MCF 10A (cell line): ENCODE measurements at places on chromosomes 3 and 15. TPM values are rescaled to one million over a fixed set of nuclear protein-coding genes. Genes with fewer than 3 reads are reported as not detected.
A peak's percentile ranks its signal among the peaks of the same experiment; 100 is the strongest.

DNA sequence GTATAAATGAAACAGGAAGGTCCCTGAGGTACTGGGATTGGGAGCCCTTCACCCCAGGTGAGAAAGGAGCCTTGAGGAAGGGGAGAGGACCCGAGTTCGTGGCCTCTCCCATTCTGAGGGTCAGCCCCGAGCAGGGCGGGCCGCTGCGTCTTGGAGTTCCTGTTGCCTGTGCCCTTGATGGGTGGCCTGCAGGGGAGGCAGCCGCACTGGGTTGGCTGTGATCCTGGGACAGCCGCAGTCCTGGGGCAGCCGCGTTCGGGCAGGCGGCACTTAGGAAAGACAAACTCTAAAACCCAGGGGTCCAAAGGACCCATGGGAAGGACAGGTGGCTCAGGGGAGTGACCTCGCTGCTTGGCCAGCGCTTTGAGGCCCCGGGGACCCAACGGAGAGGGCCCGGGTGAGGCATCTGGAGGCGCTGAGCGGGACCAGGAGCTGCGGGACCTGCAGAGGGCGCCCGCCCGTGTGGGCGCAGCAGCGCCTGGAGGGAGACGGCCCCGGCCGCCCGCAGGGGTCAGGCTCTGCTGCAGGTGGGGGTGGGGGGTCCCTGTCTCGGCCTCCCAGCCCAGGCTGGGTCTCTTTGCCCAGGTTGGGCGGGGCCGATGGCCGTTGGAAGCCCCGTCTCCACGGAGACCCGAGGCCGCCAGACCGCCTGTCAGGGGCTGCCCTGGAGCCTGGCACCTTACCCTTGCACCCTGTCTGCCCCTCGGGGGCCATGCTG, 65.1 kb downstream of the HMCES start:
- no peak overlapping the region for H3K27ac ChIP-seq
- no peak overlapping the region for H3K4me3 ChIP-seq
- H3K4me1 ChIP-seq, result no peaks in the 10 kb centered on the region
- H3K27me3 ChIP-seq, result peaks cover 12% of the 10 kb centered on the region
- H3K36me3 ChIP-seq, result no peaks in the 10 kb centered on the region

DNA sequence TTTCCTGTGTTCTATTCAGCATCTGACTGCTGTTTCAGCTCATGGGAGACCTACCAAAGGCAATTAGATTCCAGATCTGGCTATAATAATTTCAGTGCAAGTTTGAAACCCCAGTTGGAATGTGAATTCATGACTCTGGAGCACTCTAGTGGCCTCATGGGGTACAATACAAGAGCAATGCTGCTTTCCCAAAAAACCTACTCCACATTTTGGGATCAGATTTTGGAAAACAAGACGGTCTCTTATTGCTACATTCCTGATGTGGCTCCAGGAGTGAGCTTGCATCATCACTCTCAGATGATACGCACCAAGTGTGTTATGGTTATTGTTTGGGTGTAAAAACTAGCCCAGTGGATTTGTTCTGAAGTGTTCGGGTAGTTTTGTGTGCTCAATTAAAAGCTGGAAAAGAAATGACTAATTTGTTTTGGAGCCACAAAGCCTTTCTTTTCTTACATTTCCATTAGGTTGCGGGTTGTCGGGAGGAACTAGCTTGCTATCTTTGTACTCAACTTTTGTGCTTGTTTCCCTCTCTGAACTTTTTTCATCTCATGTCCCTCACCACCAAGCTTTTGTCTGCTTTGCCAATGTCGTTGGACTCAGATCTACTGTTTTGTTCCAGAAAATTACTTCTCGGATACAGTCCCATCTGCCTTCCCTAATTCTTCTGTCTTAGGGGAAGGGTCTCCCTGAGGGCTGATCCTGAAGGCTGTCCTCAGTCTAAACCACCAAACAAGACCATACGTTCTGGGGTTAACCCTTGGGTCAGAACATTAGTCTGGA, 272.1 kb downstream of the BBX start:
- H3K27ac ChIP-seq, result no peak overlapping the region
- peak; percentile 25 for DNase-seq
- no peaks in the 10 kb centered on the region for H3K27me3 ChIP-seq
- no peak overlapping the region for H3K4me3 ChIP-seq
- no peaks in the 10 kb centered on the region for H3K4me1 ChIP-seq

DNA sequence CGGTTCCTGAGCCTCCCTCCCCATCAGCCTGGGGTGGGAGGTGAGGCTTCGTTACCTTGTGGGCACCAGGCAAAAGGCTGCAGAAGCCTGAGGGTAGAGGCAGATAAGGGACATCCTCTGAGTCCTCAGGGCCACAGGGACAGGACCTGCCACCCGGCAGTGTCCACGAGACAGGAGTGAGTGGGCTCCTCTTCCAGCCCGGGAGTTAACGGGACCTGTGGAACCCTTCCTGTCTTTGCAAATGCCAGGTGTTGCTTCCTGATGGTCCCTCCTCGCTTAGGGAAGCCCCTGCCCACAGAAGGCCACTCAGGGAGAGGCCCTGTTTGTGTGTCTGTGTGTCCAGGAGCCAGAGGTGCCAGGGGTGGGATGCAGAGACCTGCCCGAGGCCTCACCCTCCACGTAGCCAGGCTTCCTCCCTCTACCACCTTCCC, 111.1 kb upstream of the ALDH1A3 start:
- no peak overlapping the region for H3K27ac ChIP-seq
- H3K4me3 ChIP-seq, result no peak overlapping the region
- no peaks in the 10 kb centered on the region for H3K36me3 ChIP-seq
- H3K4me1 ChIP-seq, result no peaks in the 10 kb centered on the region
- H3K27me3 ChIP-seq, result no peaks in the 10 kb centered on the region

DNA sequence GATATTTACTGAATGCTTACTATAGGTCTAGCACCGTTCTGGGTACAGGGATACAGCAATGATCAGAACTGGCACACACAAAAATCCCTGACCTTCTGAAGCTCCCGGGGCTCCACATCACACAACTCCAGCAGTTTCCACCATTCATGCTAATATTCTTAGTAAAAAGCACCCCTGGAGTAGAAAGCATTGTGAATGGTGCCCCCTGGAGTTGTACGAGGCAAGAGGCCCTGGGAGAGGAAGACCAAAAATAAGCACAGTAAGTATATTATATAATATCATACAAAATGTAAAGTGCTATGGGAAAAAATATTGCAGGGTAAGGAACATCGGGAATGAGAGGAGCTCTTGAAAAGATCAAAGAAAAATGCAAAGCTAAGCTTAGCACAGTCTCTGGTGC, 790 bp upstream of the SRGAP3 start:
- H3K27ac ChIP-seq, result no peak overlapping the region
- H3K4me3 ChIP-seq, result no peak overlapping the region
- H3K36me3 ChIP-seq, result peaks cover under 1% of the 10 kb centered on the region
- peaks cover 10% of the 10 kb centered on the region for H3K27me3 ChIP-seq
- DNase-seq, result peak; percentile 45

DNA sequence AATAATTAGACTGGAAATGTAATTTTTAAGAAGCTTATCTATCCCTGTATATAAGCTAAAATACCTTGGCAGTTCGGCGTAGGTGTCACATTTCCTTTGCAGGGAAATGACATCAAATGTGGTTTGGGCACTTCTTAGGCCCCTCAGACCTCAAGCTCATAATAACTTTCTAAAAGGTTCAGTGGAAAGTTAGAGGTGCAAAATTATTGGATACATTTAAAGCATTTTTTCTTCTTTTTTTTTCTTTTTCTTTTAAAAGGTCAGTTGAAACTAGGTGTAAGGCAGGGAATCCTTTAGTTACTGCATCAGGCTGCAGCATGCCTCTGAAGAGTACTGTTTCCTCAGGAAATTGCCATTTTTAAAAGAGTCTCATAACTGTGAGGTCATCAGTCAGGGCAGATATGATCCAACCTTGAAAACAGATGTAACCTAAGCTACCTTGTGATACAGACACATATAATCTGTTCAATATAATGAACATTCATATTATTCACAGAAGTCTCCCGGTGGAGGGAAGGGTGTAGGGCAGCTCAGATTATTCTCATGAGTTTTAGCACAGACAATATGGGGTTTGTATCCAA, 4.8 kb downstream of the SACM1L start:
- no peak for DNase-seq
- H3K36me3 ChIP-seq, result peaks cover 30% of the 10 kb centered on the region
- H3K4me1 ChIP-seq, result peaks cover 32% of the 10 kb centered on the region
- no peak overlapping the region for H3K4me3 ChIP-seq

GRCh38 chr15:68275165-68275746, 2.3 kb upstream of the FEM1B start:
- peak; percentile 81 for DNase-seq
- peak overlapping the region; percentile 85 for H3K4me3 ChIP-seq
- peaks cover 6% of the 10 kb centered on the region for H3K36me3 ChIP-seq
- peaks cover 59% of the 10 kb centered on the region for H3K4me1 ChIP-seq
- H3K27ac ChIP-seq, result peak overlapping the region; percentile 99
- H3K27me3 ChIP-seq, result no peaks in the 10 kb centered on the region

GRCh38 chr15:42456971-42457370, 34.0 kb downstream of the ZNF106 start:
- no peak overlapping the region for H3K4me3 ChIP-seq
- no peaks in the 10 kb centered on the region for H3K4me1 ChIP-seq
- peaks cover 25% of the 10 kb centered on the region for H3K36me3 ChIP-seq
- H3K27me3 ChIP-seq, result no peaks in the 10 kb centered on the region

GRCh38 chr3:13822871-13823585, 56.8 kb downstream of the WNT7A start:
- H3K4me1 ChIP-seq, result peaks cover 38% of the 10 kb centered on the region
- no peak overlapping the region for H3K27ac ChIP-seq
- H3K36me3 ChIP-seq, result no peaks in the 10 kb centered on the region
- H3K27me3 ChIP-seq, result no peaks in the 10 kb centered on the region
- H3K4me3 ChIP-seq, result no peak overlapping the region

SEMA3G gene
- total RNA-seq, result 0.12 TPM in 1 of 2 replicates, not detected in the other

RLBP1 gene
- total RNA-seq, result not detected in 2 replicates

FBXO40 gene
- not detected in 2 replicates for total RNA-seq

CHST14 gene
- 5.8 and 7.3 TPM in 2 replicates for total RNA-seq

PSTPIP1 gene
- 1.2 TPM in 2 replicates for total RNA-seq

CD200R1 gene
- not detected in 2 replicates for total RNA-seq

GXYLT2 gene
- total RNA-seq, result 3.9 and 4.1 TPM in 2 replicates

PLSCR5 gene
- not detected in 2 replicates for total RNA-seq

NME9 gene
- not detected in 2 replicates for total RNA-seq

TNK2 gene
- total RNA-seq, result 56.1 and 75.8 TPM in 2 replicates
